Sigmoid colon (tissue), 7 donors: ENCODE measurements at places on chromosomes 11 and 22. TPM values are rescaled to one million over a fixed set of nuclear protein-coding genes. Genes with fewer than 3 reads are reported as not detected.
A peak's percentile ranks its signal among the peaks of the same experiment; 100 is the strongest.

MPPED2 gene
- 6.4 TPM for total RNA-seq

OR8A1 gene
- not detected for total RNA-seq

MB gene
- 12.8 TPM for total RNA-seq

CAPN5 gene
- 12.5 TPM for total RNA-seq

CLTCL1 gene
- total RNA-seq: 3.8 TPM

SLC22A9 gene
- total RNA-seq: not detected

RTL10 gene
- 9.6 TPM for total RNA-seq

DNA sequence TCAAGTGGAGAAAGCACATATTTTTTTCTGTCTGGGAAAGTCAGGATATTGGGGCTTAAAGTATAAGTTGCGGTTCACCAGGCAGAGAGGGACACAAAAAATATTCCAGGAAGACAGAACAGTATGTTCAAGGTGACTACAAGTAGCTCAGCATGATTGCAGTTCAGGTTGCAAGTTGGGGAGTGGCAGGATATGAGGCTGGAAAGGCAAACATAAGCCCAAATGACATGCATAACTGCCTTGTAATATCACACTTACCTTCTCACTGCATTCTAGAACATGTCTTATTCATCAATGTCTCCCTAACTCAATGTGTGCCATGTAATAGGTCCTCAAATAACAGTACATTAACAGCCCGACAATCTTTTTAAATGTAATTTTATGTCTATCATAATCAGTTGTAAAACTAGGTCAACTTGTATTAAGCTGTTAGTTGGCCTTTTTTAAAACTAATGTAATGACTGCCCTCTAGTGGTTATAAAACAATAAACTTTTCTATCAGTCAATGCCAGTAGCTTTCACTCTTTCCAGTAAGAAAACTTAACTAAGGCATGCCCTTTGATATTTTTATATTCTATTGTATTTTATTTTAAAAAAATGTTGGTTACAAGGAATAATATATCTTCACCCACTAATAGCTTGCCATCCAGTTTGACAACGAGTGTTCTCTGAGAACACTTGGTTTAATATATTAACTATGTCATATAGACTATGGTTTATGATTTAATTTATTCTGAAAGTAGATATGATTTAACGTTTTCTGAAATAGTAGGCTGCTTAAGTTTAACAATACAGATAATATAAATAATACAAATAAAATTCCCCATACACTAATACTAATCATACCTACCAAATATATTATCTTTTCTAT lies 39.4 kb upstream of the CFAP300 start:
- H3K27me3 ChIP-seq: no peaks in the 10 kb centered on the region
- no peak for DNase-seq
- H3K4me1 ChIP-seq: peaks cover 12% of the 10 kb centered on the region
- no peak overlapping the region for H3K4me3 ChIP-seq
- H3K27ac ChIP-seq: no peak overlapping the region

DNA sequence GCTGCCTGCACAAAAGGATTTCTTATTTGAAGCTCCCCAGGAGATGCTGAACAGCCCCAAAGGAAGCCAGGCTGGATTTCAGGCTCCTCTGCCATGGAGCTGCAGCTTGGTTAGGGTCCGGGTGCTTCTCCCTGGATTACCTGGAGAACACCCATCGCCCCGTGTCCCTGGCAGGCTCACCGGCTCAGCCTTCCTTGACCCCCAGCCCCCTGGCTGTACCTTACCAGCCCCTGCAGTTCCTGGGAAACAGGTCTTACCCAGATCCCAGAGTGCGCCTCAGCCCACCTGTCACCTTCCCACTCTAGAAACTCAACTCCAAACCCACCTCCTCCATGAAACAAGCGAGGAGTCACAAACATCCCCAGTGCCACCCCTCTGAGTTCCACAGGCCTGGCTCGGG lies 45.3 kb upstream of the CD5 start:
- H3K36me3 ChIP-seq: no peaks in the 10 kb centered on the region
- H3K27ac ChIP-seq: no peak overlapping the region
- no peaks in the 10 kb centered on the region for H3K27me3 ChIP-seq
- no peak for DNase-seq
- H3K4me1 ChIP-seq: no peaks in the 10 kb centered on the region

GRCh38 chr11:99693941-99694492 lies 673.3 kb downstream of the CNTN5 start:
- no peak overlapping the region for H3K27ac ChIP-seq
- no peak for DNase-seq
- H3K27me3 ChIP-seq: no peaks in the 10 kb centered on the region
- no peaks in the 10 kb centered on the region for H3K4me1 ChIP-seq

- no peak overlapping the region for H3K4me3 ChIP-seq
- no peaks in the 10 kb centered on the region for H3K36me3 ChIP-seq
These were observed 359.7 kb downstream of the MN1 start for GRCh38 chr22:27441706-27442475.

GRCh38 chr11:110490886-110491285 lies 61.1 kb downstream of the FDX1 start:
- H3K36me3 ChIP-seq: no peaks in the 10 kb centered on the region
- H3K27ac ChIP-seq: no peak overlapping the region
- no peak for DNase-seq
- no peaks in the 10 kb centered on the region for H3K27me3 ChIP-seq

DNA sequence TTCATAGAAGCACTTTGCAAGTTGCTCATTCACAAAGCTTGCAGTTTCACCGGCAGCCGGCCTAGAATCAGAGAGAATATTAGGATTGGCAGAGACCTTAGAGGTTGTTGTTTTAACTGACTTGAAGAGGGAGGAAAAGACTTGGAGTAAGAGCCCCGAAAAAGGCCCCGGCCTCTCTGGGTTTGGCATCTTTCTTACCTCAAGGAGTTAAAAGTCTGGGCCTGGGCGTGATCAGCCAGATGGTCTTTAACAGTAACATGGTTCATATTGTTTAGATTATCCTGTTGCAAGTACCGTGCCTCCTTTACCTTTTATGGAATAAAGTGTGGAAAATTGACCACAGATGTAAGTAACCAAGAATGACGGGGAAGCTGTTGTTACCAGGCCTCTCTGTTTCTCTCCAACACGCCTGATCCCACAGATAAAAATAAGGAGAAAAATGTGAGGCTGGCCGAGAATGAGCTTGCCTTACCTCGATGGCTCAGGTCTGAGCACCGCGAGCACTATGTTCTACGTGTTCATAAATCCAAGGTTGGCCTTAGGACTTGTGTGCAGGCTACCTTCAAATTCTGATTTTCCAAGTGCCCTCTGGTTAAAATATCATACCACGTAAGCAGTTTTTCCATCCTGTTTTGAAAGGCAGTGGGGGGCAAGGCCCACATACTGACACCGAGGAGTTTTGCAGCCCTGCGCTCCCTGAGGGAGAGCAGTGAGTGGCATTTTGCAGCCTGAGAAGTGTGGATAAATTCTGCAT lies 56.4 kb downstream of the PARVA start:
- H3K36me3 ChIP-seq: no peaks in the 10 kb centered on the region
- H3K27ac ChIP-seq: peak overlapping the region; percentile 99
- no peak overlapping the region for H3K4me3 ChIP-seq
- DNase-seq: peak; percentile 91

- H3K36me3 ChIP-seq: no peaks in the 10 kb centered on the region
- no peak overlapping the region for H3K4me3 ChIP-seq
- no peaks in the 10 kb centered on the region for H3K4me1 ChIP-seq
- H3K27ac ChIP-seq: no peak overlapping the region
- no peak for DNase-seq
These were observed 28.3 kb upstream of the TP53I11 start for GRCh38 chr11:44978961-44979331.

DNA sequence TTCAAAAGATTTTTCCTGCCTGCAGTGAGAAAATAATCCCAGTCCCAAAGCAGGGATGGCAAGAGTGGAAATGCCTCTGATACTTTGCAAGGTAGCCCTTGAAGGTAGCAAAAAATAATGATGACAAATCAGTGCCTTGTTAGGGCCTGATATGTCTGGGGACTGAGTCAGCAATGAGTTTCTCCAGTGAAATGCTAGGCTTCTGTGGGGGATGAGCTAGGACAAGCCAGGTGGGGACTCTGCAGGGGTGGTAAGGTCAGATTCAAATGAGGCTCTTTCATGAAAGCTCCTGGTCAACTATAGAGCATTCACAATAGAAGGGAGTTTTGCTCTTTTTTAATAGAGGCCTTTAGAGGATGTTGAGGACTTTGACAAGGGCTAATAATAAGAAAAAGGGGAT lies 77.7 kb downstream of the ME3 start:
- no peak overlapping the region for H3K4me3 ChIP-seq
- no peak for DNase-seq
- no peak overlapping the region for H3K27ac ChIP-seq
- no peaks in the 10 kb centered on the region for H3K36me3 ChIP-seq

- DNase-seq: no peak
- no peak overlapping the region for H3K27ac ChIP-seq
- H3K36me3 ChIP-seq: no peaks in the 10 kb centered on the region
- no peaks in the 10 kb centered on the region for H3K4me1 ChIP-seq
- H3K4me3 ChIP-seq: no peak overlapping the region
- no peaks in the 10 kb centered on the region for H3K27me3 ChIP-seq
These were observed 27.8 kb downstream of the LIMK2 start for GRCh38 chr22:31239771-31240370.

DNA sequence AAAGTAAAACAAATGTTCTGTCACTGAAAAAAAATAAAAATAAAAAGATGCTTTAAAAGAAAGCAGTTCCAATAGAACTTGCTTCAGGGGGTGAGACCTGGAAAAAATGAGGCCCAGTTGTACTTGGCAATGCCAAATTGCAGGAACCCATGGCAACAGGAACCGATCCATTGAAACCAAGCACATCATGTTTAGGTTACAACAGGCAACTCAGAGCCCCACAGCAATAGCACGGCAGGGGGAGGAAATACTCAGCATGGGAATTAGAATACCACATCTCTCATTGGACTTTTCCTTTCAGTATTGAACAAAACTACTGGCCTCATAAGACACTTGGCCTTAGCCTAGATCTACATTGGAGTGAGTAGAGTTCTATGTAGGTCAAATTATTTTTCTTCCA lies 84.3 kb downstream of the MSANTD4 start:
- no peak overlapping the region for H3K4me3 ChIP-seq
- H3K4me1 ChIP-seq: peaks cover 9% of the 10 kb centered on the region
- no peak for DNase-seq
- H3K27me3 ChIP-seq: no peaks in the 10 kb centered on the region
- H3K27ac ChIP-seq: no peak overlapping the region
- no peaks in the 10 kb centered on the region for H3K36me3 ChIP-seq

DNA sequence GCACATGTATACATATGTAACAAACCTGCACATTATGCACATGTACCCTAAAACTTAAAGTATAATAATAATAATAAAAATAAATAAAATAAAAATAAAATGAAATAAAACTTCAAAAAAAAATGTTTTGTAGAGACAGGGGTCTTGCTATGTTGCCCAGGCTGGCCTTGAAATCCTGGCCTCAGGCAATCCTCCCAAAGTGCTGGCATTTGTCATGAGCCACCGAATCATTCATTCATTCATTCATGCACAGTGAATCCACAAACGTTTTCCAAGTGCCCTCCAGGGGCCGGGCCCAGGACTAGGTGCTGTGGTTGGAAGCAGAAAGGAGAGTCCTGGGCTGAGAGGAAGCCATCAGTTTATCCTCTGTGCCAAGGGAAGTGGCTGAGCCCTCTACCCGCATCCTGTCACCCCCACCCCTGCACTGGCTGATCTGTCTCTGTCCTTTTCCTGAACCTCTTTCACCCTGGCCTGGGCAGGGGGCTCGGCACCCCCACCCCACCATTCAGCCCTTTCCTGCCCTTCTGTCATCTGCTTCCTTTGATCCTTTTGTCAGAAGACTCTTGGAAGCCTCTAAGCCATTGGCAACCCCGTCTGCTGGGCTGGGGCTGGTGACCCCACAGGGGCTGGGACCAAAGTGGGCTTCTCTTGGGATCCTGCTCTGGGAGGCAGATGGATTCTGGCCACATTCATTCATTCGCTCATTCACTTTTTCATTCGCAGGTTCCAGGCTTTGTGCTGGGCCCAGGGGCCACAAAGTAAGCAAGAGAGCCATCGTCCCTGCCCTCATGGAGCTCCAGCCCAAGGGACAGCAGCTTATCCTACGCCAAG lies 84.3 kb downstream of the IGLL1 start:
- H3K27ac ChIP-seq: no peak overlapping the region
- no peaks in the 10 kb centered on the region for H3K27me3 ChIP-seq
- no peaks in the 10 kb centered on the region for H3K4me1 ChIP-seq
- H3K36me3 ChIP-seq: no peaks in the 10 kb centered on the region

- no peak overlapping the region for H3K4me3 ChIP-seq
- H3K27me3 ChIP-seq: no peaks in the 10 kb centered on the region
- H3K36me3 ChIP-seq: no peaks in the 10 kb centered on the region
- peaks cover 39% of the 10 kb centered on the region for H3K4me1 ChIP-seq
- no peak for DNase-seq
These were observed 471.9 kb downstream of the MIAT start for GRCh38 chr22:27129266-27129665.

DNA sequence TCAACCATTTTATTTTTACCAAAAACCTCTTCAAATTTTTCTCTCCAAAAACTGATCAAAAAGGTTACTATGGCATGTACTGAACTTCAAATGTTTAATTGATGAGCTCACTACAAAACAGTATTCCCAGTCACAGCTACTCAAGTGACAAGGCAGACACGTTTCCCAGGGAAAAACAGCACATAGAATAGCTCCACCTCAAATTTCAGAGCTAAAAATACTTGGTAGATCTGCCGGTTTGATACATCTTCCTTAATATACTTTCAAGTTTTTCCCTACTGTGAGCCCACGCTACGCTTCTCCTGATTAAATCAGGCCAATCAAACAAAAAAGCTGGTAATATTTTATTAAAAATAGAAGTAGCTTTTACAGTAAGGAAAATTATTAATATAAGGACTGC lies 100.4 kb downstream of the EFCAB6 start:
- no peaks in the 10 kb centered on the region for H3K27me3 ChIP-seq
- no peak overlapping the region for H3K4me3 ChIP-seq

DNA sequence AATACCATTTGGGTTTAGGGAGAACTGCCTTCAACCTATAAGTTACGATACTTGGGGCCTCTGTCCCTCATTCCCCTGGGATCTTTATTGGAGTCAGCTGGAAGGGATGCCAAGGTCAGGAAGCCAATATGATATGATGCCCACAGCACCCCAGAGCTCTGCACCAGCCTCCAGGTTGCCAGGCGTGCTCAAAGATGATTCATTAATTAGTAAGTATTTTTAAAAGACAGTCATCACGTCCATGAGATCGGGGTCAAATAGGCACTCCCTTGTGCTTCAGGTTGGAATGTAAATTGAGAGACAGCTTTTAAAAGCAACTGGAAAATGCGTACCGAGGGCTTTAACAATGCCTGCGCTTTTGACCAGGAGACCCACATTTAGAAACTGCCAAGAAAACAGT lies 57.0 kb upstream of the CD5 start:
- H3K27ac ChIP-seq: no peak overlapping the region
- no peak overlapping the region for H3K4me3 ChIP-seq
- peaks cover 6% of the 10 kb centered on the region for H3K4me1 ChIP-seq
- H3K36me3 ChIP-seq: no peaks in the 10 kb centered on the region
- no peak for DNase-seq

GRCh38 chr22:28497188-28497587 lies 182.5 kb downstream of the TTC28 start:
- no peaks in the 10 kb centered on the region for H3K36me3 ChIP-seq
- H3K4me3 ChIP-seq: no peak overlapping the region
- H3K4me1 ChIP-seq: no peaks in the 10 kb centered on the region
- no peak for DNase-seq
- H3K27ac ChIP-seq: no peak overlapping the region
- H3K27me3 ChIP-seq: no peaks in the 10 kb centered on the region

GRCh38 chr22:31683181-31684105 lies 21.4 kb upstream of the PISD start:
- no peaks in the 10 kb centered on the region for H3K36me3 ChIP-seq
- H3K4me3 ChIP-seq: no peak overlapping the region
- H3K27ac ChIP-seq: peak overlapping the region; percentile 73
- H3K4me1 ChIP-seq: peaks cover 46% of the 10 kb centered on the region
